Effector CD8-positive, alpha-beta T cell (primary cell): ENCODE measurements at places on chromosomes 6 and 20.

DNA sequence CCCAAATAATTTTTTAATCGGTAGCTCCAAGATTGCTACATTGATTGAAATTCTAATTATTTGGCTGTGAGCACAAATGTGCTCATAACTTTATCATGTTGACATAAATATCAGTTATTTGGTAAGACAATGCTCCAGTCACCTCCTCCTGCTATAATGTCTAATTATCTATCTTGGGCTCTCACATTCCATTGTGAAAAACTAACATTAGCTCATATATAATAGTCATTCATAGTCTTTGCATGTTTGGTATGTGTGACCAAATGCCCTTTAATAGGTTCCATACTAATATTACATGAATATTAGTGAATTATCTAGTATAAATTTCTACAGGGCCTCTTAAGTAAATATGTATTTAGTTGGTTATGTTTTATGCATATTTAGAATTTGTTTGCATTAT is 185.6 kb upstream of the MCHR2 start:
- DNase-seq = no peak

DNA sequence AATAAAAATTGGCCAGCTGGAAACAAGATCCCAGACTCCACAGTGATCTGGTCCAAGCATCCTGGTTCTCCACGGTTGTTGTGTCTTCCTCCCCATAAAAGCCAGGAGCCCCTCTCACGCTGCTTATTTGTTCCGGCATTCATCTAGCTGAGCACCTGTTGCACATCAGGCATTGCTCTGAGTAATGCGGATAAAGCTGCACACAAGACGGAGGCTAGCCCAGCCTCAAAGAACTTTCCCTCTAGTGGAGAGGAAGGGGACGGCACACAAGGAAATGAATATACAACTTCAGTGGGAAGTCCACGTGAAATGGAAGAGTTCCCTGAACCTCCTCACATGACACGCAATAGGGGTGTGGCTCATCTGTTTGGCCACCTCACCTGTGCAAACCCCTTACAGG is 30.3 kb upstream of the NXT1 start:
- no peak for DNase-seq

DNA sequence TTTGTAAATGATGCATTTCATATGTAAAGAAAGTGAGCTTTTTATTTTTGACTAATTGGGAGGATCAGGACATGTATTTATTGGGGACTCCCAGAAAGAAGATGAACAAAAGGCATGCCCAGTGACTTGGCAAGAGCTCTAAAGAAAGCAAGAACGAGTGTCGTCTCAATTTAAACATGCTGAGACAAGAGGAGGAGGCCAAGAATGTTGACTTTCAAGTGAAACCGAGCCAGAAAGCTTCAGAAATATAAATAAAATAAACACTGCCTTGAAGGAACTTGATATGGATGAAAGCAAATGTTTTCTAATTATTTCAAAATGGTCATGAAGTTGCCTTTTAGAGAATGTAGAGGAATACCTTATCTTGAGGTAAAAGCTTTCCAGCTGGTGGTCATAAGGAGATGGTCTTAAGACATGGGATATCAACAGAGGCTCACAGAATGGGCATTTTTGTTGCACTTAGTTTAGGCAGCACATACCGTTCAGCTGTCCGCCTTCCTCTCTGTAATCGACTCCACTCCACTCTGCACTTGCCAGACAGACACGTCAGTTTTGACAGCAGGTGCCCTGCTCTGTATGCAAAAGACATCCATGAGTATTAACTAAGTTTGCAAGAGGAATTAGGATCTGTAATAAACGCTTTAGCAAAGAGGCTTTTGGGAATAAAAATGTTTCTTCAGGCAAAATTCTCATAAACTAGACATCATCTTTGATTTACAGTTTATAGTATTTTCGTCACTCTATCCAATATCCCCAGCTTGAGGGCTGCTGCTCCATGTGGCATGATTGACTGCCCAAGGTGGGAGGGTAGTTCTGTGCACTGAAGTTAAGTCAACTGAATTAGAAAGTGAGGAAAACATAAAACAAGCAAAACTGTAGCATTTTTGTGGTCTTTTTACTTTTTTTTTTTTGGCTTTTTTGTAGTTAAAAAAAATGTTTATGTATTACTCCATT is 613.1 kb downstream of the PKHD1 start:
- DNase-seq = no peak

GRCh38 chr6:157563611-157564284 is 182.8 kb downstream of the ZDHHC14 start:
- DNase-seq = no peak

DNA sequence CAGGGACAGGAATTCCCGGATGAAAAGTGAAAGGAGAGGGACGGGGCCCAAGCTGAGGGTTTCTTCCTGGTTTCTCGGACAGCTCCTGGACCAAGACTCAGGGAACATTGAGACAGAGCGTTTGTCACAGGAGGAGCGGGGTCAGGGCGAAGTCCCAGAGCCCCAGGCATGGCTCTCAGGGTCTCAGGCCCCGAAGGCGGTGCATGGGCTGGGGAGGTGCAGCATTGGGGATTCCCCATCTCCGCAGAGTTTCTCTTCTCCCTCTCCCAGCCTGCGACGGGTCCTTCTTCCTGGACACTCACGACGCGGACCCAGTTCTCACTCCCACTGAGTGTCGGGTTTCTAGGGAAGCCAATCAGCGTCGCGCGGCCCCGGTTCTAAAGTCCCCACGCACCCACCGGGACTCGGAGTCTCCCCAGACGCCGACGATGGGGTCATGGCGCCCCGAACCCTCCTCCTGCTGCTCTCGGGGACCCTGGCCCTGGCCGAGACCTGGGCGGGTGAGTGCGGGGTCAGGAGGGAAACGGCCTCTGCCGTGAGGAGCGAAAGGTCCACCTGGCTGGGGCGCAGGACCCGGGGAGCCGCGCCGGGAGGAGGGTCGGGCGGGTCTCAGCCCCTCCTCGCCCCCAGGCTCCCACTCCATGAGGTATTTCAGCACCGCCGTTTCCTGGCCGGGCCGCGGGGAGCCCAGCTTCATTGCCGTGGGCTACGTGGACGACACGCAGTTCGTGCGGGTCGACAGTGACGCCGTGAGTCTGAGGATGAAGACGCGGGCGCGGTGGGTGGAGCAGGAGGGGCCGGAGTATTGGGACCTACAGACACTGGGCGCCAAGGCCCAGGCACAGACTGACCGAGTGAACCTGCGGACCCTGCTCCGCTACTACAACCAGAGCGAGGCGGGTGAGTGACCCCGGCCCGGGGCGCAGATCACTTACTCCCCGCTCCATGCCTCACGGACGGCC is 54.6 kb upstream of the POLR1H start:
- DNase-seq = no peak

GRCh38 chr6:159788753-159789376 is 537 bp downstream of the TCP1 start:
- DNase-seq = no peak

DNA sequence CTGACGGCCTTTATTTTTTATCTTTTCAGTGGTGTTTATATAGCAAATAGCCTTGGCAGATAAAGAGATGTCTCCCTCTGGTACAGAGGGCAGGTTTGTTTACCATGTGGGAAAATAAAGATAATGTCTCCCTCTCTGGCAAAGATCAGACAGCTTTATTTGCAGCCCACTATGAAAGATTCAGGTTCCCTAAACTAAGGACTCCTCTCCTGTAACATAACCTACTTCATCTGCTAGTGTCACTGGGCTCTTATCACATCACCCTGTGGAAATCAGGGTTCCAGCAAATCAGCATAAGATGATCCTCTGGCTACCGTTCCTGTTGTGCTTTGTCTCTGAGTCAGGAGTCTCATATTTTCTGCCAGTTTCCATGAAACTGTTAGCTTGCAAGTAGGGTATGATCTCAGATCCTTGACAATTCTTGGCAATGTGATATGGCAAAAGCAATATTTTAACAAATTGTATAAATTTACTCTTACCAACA is 3.1 kb downstream of the FBXL4 start:
- no peak for DNase-seq
